ENCODE measurements at places on chromosomes 6 and 20.

DNA sequence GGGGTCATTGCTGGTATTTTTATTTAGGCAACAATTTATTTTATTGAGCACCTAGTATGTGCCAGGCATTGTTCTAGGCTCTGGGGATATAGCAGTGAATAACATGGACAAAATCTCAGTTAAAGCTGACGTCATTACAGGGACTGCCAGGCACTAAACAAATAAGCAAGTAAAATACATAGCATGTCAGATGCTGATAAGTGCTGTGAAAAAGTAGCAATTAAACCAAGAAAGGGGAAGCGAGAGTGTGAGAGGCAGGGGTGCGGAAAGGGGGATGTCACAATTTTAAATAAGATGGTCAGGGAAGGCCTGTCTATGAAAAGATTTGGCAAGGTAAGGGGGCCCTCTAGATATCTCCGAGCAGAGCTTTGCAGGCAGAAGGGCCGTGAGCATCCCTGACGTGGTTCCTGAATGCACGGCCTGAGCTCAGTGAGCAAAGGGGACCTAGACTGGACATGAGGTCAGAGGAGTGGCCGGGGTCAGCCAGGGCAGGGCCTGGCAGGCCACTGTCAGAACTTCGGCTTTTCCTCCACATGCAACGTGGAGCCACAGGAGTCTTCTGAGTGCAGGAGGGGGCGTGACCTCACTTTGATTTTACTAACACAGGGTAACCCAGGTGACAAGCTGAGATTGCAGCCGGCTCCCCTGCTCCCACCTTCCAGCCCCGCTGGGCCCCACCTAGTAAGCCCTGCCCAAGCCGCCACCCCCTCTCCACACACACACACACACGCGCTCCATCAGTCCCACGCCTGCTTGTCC is 24.2 kb upstream of the SIRPA start:
- no peak for DNase-seq

GRCh38 chr6:44500074-44500473 is 112.6 kb downstream of the CDC5L start:
- DNase-seq = no peak

DNA sequence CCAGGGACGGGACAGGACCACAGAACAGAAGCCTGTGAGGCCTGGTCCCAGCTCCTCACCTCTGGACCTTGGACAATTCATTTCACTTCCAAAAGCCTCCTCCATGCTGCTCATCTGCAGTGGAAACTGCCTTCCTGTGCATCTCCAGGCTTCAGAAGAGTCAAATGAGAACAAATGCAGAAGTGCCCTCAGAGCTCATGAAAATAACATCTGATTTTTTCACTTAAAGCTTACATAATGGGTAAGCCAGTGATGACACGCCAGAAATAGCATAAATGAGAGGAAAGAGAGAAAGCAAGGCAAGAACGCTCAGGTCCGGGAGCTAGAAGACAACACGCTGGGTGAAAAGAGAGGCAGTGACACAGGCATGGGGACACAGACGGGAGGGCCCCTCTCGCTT is 7.9 kb downstream of the CNKSR3 start:
- DNase-seq = no peak

GRCh38 chr6:29465801-29466200 is 8.8 kb downstream of the OR2H1 start:
- no peak for DNase-seq

- DNase-seq = no peak
Measured at GRCh38 chr20:38485041-38485440, 12.4 kb downstream of the RALGAPB start.

- DNase-seq = no peak
Measured at GRCh38 chr20:33320006-33320405, 37.0 kb downstream of the BPIFB1 start.

DNA sequence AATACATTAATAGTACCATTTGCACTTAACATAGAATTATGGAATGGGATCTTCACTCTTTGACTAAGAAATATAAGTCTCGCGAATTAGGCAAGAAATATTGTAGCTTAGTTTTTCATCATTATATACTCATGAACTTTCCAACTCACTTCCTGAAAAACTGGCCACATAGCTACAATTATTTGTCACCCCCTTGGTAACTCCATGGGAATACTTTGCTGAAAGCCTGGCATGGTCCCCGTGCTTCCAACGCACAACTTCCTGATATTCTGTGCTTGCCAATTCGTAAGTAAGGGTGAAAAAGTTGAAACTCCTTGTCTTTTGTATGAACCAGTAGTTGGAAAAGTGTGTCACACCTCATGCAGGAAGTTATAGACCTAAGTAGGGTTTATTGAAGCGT is 23.7 kb upstream of the HLA-DQA1 start:
- DNase-seq = no peak

- DNase-seq = no peak
Measured at GRCh38 chr6:20703049-20703448, 168.8 kb downstream of the CDKAL1 start.

- no peak for DNase-seq
Measured at GRCh38 chr20:62501801-62502495, 26.2 kb upstream of the GATA5 start.

GRCh38 chr20:38106461-38106860 is 58.6 kb downstream of the TGM2 start:
- no peak for DNase-seq

Measured in GM04504 (cell line).